Activated T-helper 1 cell treated with anti-CD3 and anti-CD28 coated beads, Interleukin-12 subunit alpha, Interleukin-12 subunit beta, Interleukin-2, Interleukin-4 antibody, amounts not matched to agents 30 ng/mL and 10 ng/mL and 1 ng/mL, durations not matched to agents 14 hours and 24 hours and 36 hours (primary cell): ENCODE measurements at places on chromosomes 4 and X. TPM values are rescaled to one million over a fixed set of nuclear protein-coding genes. Genes with fewer than 3 reads are reported as not detected.

The MAGIX gene
- total RNA-seq, result 1.4 and 2.8 TPM in 2 replicates

DNA sequence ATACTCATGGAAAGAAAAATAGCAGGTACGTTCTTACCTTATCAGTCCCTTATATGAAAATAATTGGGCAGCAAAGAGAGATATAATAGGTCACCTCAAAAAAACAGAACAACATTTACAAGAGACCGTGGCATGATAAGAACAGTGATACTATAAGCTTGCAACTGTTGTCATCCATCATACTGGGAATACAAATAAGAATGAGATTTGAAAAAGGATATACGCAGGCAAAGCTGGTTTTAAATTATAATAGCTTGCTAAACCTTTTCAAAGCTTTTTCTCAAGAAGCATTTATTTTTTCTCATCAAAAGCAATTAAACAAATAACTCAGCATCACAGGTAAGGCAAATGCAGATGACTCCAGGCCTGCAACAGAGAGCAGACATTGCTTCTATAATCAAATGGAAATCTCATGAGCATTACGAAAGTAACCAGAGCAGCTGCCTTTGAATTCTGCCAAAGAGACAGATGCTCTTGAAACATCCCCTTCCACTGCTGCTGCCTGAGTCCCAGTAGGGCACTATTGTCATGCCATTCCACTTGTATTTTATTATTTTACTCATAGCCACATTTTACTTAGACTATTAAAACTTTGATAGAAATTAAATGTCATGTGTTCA lies 620.6 kb upstream of the GNPDA2 start:
- no peak for DNase-seq

DNA sequence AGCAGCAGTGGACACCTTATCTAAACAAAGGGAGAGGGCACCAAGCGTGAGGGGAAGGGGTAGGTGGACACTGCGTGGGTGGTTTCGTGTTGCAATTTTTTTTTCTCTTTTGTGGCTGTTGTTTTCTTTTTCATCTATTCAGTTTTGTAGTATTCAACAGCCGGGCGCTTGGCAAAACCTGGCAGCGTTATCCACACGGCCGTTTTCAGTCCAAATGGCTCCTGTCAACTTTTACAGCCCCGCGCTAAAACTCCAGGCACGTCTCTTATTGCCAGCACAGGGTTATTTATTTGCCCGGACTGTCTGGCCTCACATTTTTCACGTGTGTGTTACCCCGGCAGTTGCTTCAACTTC lies 192.2 kb downstream of the BCOR start:
- no peak for DNase-seq

DNA sequence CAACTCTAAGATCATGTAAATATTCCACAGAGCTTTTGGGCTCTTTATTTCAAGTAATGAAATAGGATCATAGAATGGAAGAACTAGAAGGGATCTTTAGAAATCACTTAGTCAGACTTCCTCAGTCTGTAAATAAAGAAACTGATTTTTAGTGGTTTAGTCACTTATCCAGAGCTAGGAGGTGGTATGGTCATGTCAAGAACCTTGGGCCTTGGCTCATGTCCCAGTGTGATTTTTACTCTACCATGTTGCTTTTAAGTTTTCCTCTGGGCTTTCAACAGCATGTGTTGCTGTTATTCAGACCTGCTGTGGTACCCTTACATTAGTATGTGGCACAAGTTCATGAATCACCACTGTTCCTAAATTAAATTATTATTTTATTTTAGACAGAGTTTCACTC lies 184.9 kb downstream of the FRAS1 start:
- DNase-seq, result no peak

- no peak for DNase-seq
Measured at GRCh38 chr4:56637154-56637553, 43.9 kb downstream of the HOPX start.

DNA sequence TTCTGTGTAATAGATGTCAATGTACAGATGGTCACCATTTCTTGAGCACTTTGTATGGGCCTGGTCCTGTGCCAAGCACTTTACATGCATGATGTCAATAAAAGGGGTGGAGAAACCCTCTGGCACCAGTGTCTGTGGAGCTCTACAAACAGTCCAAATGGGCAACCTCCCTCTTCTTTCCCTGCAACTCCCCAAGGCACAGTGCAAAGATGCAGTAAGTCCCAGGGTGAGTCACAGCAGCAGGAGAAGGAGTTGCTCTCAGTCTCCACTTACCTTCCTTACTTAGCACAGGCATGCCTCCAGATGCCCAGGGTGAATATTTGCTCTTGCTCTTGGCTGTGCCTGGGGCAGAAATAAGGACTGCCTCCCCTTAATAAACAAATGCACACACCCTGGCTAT lies 4.3 kb downstream of the OCIAD2 start:
- no peak for DNase-seq
